Activated T-cell treated with anti-CD3 and anti-CD28 coated beads, Interleukin-2, amount 50 U/mL, for 72 hours (primary cell): ENCODE measurements at places on chromosomes 6 and 20. TPM values are rescaled to one million over a fixed set of nuclear protein-coding genes. Genes with fewer than 3 reads are reported as not detected.

- no peak for DNase-seq
Measured at GRCh38 chr20:347317-347639, 367 bp downstream of the NRSN2 start.

DNA sequence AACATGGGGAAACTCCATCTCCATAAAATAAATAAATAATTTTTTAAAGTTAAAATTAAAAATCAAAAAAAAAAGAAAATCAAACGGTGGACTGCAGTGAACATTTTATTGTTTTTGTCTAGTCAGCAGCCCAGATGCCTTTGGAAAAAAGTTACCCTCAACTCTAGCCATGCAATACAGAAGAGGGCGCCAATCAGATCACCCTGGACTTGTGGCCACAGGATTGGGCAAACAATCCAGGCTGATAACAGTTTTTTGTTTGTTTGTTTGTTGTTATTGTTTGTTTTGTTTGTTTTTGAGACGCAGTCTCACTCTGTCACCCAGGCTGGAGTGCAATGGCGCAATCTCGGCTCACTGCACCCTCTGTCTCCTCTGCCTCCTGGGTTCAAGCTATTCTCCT, 30.5 kb upstream of the NELFCD start:
- DNase-seq = no peak

GRCh38 chr6:36698871-36699271, 1.2 kb downstream of the RAB44 start:
- no peak for DNase-seq

DNA sequence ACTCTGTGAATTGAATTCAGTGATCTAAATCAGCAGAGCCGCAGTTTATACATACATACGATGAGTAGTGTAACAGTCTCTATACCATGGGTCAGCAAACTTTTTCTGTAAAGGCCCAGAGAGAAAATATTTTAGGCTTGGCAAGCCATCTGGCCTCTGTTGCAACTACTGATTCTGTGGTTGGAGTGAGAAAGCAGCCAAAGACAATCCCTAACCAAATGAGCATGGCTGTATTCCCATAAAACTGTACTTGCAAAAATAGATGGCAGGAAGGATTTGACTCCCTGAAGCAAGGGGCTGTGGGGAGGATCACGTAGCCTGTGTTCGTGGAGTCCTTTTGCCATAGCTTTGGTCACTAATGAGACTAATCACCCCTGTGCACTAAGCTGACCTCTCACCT, 17.9 kb upstream of the MOCS1 start:
- no peak for DNase-seq

DNA sequence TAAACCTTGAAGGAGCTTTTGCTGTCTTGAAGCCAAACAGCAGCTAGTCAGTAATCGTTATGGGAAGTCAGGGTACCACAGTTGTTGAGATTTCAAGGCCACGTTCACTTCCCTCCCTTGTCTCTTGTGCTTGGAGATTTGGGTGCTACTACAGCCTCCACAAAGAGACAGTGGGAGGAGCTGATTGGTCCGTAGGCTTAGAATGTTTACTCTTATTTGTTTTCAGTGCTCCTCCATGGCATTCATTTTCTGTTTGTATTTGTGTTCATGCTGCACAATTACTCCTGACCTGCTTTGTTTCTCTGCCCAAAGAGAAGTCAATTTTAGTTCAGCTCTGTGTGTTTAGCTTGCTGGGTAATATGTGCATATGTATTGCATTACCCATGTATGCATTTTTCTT, 147.7 kb downstream of the PRL start:
- no peak for DNase-seq

DNA sequence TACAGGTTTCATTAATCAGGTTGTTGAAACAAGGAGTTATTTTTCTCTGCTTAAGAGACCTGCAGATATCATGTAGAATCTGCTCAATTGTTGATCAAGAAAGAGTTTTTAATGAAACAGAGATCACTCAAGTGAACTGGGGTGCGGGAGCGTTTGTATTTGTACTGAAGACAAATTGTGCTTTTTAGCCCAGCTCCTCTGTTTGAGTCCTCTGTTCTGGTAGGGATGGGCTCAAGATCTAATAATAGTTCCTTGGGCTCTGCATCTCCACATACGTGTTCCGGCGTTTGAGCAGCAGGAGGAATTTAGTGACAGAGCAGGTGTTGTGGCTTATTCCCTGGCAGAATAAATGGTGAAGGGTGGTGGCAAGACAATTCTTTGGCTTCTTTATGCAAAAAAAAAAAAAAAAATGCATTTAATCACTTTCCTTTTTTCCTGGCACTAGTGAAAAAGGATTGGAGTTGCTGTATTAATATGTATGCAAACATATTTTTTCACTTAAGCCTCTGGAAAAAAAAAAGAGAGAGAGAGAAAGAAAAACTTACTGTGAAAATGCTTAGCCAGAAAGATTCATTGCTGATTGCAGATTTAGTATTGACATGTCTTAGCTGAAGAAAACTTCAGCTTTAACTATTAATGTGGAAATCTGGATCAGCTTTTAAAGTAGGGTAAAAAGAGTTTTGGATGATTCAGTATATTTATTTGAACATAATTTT, 4.0 kb downstream of the CITED2 start:
- no peak for DNase-seq

DNA sequence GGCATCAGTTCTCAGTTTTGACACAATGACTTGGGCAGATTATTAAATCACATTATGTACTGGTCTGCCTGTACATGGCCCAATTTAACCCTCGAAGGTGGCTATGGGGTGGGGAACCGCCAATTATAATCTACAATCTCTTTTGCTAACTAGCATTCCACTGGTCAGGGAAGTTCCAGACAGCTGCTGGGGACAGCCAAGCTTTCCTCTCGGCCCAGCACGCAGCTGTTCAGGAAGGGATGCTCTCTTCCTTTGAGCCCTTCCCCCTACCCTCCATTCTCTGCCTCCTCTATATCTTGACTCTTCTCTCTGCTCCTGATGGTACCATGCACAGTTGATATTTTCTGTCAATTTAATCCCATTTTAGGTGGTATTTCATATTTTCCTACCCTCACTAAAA, 233.5 kb upstream of the AGPAT4 start:
- no peak for DNase-seq

GRCh38 chr6:84667252-84668213, 96.9 kb downstream of the TBX18 start:
- DNase-seq = no peak

DNA sequence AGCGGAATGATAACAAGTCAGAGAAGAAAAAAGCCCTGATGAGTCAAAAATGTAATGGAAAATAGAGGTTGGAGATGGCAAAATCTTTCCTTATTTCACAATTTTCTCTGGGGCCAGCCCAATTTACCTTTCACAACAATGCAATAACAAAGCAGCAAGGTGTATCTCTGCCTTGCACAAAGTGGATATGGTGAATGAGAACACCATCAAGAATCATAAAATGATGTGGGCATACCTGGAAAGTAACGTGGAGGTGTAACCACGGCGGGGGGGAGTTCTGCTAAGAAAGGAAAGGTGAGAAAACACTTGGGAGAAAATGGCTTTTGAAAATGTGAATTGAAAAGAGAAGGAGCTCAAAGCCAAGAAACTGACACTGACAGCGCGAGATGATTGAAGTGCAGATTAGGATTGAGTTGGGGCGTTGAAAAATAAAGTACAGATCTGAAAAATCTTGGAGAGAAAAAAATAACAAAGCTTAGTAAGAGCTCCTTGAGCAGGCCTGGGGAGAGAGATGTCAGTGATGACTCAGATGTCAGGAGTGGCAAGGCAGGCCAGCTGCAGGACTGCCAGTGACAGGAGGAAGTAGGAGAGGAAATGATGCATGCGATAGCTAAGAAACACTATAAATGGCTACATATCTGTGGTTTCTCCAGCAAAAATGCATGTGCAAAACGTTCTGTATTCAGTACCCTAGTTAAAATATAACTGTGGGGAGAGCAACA, 26.2 kb downstream of the ARHGAP18 start:
- peak; percentile 65 for DNase-seq

- no peak for DNase-seq
Measured at GRCh38 chr20:61350500-61351250, 98.6 kb downstream of the CDH4 start.

- DNase-seq = no peak
Measured at GRCh38 chr20:49951151-49951550, 15.0 kb downstream of the RNF114 start.

DNA sequence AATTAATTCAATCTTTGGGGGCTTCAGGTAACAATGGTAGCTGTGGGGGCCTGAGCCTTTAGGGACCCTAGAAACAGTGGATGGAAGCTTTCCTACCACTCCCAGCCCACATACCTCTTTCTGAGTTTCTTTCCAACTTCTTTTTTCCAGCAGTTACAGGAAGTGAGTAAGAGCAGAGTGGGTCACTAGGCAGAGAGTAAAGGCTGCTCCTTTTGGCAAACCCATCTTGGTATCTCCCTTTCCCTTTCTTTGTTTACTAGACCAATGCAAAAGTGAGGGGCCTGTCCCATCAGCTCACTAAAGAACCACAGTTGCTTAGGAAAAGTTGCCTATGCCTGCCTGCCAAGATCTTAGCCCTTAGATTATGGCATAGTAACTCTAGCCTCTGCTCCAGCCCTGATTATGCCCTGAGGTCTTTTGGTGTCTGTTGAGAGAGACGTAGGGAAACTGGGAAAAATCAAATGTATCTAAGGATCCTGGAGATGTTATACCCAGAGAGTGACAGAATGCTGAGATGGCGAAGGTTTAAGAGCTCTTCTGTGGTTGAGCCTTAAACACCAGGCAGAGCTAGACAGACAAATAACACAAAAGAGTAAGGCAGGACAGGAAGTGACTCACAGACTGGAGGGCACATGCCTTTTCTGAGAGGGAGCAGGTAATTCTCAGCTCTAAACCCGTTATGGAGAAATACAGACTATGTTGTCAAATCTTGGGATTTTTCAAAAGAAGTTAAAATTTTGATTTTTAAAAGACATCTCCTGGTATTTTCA, 31.3 kb downstream of the TRMT6 start:
- peak; percentile 8 for DNase-seq

- DNase-seq = no peak
Measured at GRCh38 chr20:19407196-19407595, 194.8 kb downstream of the SLC24A3 start.

- DNase-seq = no peak
Measured at GRCh38 chr6:73169111-73169510, 56.2 kb downstream of the KHDC1L start.

DNA sequence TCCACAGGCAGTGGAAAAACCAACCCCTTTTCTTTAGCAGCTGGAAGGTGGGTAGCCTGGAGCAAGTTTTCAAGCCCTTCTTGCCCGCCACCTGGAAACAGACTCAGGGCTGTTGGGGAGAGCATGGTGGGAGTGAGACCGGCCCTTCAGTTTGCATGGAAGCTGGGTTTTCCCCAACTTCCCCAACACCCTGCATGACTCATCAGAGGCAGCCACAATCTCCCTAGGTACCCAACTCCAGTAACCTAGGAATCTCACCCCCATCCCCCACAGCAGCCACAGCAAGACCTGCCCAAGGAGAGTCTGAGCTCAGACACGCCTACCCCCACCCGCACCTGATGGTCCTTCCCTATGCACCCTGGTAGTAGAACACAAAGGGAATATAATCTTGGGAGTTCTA, 86.3 kb upstream of the IRAK1BP1 start:
- DNase-seq = no peak

DNA sequence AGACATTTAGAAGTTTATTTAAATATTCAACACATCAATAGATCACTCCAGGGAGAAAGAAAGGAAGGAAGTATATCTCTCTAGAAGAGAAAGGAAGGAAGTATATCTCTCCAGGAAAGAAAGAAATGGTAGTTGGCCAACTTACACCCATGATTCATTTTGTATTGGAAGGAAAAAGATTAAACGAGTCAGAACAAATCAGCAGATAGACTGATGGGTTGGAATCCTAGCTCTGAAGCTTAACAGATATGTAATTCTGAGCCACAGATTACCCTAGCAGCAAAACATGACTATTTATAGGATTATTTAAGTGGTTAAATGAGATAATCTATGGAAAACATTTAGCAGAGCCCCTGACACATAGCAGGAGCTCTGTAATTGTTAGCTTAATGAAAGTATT, 27.1 kb downstream of the COL12A1 start:
- DNase-seq = no peak

GRCh38 chr20:42836339-42836738, 353.4 kb downstream of the PTPRT start:
- DNase-seq = no peak

DNA sequence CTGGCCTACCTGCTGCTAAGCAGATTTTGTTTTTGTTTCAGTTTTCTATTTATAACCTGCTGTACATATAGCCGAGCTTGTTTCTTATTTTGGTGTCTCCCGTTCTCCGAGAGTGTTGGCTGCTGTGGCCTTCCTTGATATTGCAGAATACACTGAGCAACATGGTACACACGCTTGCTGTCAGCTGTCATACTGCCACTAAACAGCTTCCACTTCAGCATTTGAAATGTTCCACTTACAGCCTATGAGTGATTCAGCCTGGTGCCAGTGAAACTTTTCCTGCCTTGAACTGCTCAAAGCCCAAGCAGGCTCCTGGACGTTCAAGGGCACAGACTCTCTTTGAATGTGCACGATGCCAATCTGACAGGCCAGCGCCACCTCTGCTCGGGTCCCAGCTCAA, 87.1 kb downstream of the PSMG4 start:
- no peak for DNase-seq

DNA sequence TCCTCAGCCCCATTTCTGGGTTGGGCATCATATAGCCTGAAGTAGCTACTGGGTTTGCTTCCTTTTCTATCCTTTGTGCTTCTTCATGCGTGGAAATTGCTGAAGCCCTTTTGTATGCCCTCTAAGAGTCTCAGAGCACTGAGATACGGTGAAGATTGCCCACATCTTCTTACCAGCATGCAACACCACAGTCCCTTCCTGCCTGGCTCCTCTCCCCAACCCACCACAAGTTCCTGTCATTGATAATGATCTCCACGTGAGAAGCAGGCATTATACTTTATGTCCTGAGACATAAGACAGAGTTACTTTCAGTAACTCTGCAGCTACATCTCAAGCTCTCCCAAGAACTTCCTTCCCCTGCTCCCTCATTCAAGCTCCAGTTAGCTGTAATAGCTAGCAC, 15.8 kb upstream of the PLCB4 start:
- DNase-seq = no peak

GRCh38 chr6:129817332-129817731, 43.8 kb downstream of the TMEM244 start:
- DNase-seq = no peak

DNA sequence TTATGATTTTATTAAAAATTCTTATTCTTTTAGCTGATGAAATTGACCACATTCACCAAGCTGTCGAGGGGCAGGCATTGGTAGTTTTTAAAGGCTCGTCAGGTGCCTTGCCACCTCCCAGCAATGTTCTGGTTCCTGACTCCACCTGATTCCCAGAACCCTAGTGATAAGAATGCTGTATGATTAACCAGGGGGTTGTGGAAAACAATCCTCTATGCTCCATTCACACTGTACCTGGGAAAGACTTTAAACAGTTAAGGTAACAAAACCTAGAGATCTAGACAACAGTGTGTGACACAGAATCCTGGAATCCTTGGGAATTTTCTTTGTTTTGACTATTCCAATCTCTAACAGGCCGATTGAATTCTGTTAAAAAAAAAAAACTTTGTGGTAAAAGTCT, 165.7 kb upstream of the OLIG3 start:
- DNase-seq = no peak

Gene OXT
- 1.2 TPM for total RNA-seq

Gene NRSN1
- not detected for total RNA-seq

Gene CST7
- total RNA-seq = 136 TPM

Gene VARS2
- 47.3 TPM for total RNA-seq

Gene ZC3H12D
- total RNA-seq = 106 TPM
